Activated CD4-positive, alpha-beta T cell treated with anti-CD3 and anti-CD28 coated beads, Interleukin-2, amount 50 U/mL, for 24 hours (primary cell): ENCODE measurements at places on chromosomes 7 and 10.

GRCh38 chr7:102874166-102874829 is 38.5 kb upstream of the LRRC17 start:
- no peak for DNase-seq

- no peak for DNase-seq
Observed at GRCh38 chr7:12458520-12459131, 55.0 kb upstream of the VWDE start.

DNA sequence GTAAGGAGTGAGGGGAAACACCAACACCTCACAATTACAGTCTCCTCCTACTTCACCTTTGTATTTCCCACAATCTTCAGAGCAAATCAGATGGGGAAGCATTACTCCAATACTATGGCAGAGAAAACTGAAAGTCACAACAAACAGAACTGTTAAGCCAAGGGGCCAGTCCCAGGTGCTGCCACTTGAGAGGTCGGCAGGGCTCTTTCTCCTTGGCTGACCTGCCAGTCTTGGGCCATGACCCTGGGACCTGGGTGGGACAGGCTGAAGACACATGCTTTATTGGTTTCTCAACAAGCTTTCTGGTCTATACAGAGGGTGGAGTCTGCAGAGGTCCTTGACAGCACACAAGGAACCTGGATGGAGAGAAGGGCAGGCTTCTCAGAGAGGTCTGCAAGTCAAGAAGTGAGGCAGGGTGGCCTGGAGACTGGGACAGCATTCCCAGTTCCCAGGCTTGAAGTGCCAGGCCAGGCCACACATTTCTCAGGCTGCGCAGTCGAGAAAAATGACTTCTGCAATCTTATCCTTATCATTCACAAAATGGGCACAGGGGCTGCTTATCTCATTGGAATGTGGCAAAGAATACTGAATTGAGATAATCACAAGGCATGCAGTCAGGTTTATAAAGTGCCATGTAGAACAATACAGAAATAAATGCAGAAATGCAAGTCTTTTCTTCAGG is 301.0 kb downstream of the CXCL12 start:
- DNase-seq: no peak

DNA sequence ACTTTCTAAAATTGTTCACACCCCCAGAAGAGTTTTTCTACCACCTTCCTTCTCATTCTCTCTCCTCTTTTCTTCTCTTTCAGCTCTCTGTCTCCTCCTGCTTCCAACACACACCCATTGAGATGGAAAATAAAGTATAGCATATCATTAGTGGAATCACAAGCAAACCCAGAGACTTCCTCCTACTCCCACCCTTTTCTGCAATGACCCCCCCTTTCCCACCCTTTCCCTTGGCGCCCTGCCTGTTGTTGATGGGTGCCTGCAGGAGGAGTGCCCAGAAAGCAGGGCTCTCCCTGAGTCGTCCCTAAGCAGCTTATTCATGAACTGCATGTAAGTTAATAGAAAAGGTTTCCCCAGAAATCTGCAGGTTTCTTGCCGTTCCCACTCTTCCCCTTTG is 300.0 kb downstream of the PLXNA4 start:
- no peak for DNase-seq

DNA sequence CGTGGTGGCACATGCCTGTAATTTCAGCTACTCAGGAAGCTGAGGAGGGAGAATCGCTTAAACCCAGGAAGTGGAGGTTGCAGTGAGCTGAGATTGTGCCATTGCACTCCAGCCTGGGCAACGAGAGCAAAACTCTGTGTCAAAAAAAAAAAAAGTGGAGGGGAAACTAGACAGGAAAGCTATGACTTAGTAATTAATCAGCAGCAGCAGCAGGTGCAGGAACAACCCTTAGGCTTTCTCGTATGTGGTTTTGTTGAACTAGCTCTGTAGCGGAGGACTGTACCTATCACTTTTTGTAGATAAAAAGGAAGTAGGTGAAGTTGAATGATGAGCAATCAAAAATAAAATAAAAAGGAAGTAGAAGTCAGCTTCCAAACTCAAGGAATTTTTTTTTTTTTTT is 76.9 kb upstream of the KMT2C start:
- DNase-seq: no peak

DNA sequence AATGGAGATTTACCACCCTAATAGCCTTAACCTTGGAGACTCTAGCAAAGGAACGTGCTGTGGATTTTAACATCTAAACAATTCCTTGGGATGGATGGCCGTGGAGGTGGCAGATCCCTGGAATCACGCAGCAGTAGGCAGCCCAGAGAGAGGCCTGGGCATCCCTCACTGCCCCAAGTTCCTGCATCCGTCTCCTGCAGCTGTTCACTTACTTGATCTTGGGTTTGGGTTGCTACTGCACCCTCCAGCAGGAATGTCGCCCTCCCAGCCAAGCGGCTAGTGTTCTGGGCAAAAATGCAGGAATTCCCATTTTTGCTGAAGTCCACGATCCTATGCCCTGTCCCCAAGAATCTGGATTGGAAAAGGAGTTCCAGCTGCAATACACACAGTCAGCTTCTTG is 166.7 kb upstream of the SH2B2 start:
- DNase-seq: no peak

DNA sequence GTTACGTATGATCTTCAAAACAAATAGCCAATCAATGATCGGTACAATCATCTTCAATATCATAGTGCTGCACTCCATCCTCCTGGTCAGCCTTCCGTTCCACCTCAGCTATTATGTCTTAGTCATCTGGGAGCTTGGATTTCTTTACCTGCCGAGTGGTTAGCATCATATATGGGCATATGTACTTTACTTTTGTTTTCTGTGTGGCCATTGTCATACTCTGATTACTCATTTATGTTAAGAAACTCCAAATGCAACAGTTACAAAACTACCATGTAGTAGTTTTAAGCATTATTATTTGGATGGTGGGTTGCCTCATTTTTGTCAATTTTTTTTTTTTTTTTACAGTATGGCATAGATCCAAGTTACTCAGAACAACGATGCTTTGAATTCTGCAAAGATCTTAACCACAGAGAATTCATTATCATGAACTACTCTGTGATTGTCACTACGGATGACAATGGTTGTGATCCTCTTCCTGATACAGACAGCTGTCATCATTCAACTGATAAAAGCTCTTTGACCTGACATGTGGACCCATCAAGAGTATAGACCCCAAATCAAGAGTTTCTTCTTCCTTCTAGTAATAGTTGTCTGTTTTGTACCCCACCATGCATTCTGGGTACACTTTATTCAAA is 52.1 kb upstream of the NME8 start:
- no peak for DNase-seq

DNA sequence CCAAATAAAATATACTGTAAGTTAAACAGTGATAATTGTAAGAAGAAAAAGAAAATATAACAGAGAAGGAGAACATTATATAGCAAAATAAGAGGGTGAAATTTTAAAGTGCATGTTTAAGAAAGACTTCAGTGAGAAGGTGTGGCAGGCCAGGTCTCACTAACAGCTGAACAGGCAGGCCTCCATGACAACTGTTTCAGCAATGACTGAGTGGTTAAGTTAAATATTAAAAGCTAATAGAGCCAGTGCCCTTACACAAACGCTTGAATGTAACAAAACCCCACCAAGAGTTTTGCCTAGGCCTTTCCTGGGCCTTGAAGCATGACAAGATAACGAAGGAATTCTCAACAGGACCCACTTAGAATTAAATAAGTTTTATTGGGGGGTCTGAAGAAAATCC is 32.6 kb downstream of the CFAP43 start:
- no peak for DNase-seq

DNA sequence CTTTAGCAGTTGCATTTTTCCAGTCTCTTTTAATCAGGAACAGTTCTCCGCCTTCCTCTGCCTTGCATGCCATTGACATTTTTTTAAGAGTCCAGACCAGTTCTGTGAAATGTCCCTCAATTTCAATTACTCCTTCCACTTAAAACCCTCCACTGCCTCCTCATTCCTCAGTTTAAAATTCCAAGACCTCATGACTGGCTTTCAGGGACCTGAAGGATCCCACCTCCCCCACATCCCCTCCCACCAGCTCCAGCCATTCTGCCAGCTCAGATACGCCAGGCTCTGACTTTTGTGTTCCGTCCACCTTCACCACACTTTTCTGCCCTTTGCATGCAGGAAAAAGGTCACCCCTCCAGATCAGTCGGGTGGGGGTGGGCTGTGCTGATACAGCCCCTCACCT is 8.7 kb downstream of the TNRC18 start:
- DNase-seq: no peak

GRCh38 chr10:131548176-131548575 is 236.7 kb upstream of the TCERG1L start:
- no peak for DNase-seq

- no peak for DNase-seq
Observed at GRCh38 chr7:148255333-148255732, 335.2 kb upstream of the C7orf33 start.

DNA sequence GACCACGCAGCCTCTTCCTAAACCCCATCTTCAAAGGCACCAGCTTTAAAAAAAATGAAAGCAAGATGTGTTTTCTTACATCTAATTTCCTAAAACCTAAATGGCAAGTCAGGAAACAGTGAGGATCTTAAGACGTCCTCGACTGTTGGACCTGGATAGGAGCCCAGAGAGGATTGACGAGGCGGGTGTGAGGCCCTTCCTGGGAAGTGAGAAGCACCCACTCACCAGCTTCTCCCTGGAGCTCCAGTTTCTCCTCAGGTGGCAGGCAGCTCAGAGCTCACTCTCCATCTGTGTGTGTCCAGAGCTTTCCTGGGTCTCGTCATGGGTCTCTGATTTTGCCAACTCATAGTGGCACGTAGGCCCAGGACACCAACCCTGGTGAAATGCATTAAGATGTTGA is 614.0 kb upstream of the AUTS2 start:
- no peak for DNase-seq

GRCh38 chr10:7563368-7563767 is 103.4 kb downstream of the ITIH5 start:
- no peak for DNase-seq

GRCh38 chr7:80047032-80047431 is 87.6 kb upstream of the GNAI1 start:
- no peak for DNase-seq

DNA sequence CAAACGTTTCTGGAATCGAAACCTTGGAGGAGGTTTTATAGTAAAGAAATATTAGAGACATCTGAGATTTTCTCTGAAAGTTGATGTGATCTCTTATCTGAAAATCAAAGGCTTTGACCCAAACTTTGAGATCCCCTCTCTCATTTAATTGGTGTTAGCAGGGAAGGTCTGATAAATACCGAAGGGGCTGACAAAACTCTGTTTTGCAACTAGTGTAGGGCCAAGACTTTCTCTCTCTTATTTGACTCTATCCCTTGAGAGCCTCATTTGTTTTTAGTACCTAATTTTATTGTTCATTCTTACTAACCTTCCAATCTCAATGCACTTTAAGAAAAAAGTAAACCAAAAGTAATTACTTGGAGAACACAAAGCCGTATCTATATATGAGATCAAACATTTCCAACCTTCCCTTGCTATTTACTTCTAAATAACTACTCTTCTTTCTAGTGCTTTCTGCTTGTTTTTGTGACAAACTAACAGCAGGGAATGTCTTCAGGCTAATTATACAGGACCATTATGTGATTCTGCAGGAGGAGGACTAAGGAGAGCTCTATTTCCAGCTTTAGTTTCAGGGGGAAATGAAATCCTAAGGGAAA is 33.4 kb upstream of the NPVF start:
- DNase-seq: no peak

DNA sequence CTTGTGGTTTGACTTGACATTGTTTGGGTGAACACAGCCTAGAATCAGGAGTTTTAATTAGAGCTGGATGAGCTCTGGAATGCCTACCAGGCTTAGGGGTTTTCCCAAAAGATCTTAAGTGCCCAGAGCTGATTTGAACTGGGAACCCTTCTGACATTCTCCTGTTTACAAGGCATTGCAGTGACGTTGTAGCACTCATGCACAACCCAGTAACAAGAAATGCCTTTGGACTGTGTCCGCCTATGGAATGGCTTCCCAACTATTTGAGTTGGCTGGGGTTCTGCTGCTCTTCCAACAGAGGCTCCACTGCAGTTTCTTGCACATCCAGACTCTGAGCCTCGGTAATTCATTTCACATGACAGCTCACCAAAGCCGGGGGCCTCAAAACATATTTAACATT is 76.7 kb upstream of the MKX start:
- no peak for DNase-seq

GRCh38 chr10:132422903-132423825 is 26.2 kb downstream of the PWWP2B start:
- DNase-seq: no peak

GRCh38 chr7:27203365-27203953 is 3.6 kb upstream of the HOXA13 start:
- no peak for DNase-seq

GRCh38 chr7:19079066-19079465 is 38.4 kb downstream of the TWIST1 start:
- DNase-seq: no peak

- DNase-seq: no peak
Observed at GRCh38 chr10:114336823-114337509, 67.3 kb downstream of the AFAP1L2 start.

DNA sequence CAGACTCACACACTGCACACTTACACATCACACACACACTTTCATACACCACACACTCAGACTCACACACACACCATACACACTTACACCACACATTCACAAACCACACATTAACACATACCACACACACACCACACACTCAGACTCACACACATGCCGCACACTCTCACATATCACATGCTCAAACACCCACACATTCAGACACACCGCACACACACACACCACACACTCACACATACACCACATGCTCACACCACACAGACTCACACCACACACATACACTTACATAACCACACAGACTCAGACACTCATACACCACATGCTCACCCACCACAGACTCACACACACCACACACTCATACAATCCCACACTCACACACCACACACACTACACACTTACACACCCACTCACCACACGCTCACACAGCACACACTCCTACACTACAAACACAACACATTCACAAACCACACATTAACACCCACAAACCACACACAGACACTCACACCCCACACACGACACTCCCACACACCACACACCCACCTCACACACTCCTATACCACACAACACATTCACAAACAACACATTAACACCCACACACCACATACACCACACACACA is 125.4 kb downstream of the EVX1 start:
- no peak for DNase-seq

DNA sequence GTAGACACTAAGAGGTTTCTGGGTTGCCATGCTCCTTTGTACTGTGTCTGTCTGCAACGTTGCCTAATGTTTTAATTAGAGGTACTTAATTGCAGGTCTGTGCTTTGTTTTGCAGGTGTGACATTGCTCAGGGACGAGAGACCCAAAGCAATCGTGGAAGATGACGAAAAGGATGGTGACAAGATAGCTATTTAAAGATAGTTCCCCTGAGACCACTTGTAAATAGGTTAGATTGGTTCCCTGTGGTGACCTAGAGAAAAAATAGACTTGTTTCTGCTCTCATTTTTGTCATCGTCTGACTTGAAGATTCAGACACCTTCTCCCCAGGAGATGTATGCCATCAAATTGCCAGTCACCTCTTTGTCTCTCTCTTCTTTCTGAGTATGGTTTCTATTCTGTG is 20.1 kb downstream of the PPP1R17 start:
- no peak for DNase-seq

- no peak for DNase-seq
Observed at GRCh38 chr10:15494850-15495506, 123.9 kb upstream of the FAM171A1 start.

GRCh38 chr10:26156019-26156418 is 60.6 kb upstream of the GAD2 start:
- no peak for DNase-seq
